ENCODE measurements at places on chromosomes 5 and 9.

- no peak for DNase-seq
Observed at GRCh38 chr9:129627556-129628440, 1.8 kb downstream of the NTMT1 start.

DNA sequence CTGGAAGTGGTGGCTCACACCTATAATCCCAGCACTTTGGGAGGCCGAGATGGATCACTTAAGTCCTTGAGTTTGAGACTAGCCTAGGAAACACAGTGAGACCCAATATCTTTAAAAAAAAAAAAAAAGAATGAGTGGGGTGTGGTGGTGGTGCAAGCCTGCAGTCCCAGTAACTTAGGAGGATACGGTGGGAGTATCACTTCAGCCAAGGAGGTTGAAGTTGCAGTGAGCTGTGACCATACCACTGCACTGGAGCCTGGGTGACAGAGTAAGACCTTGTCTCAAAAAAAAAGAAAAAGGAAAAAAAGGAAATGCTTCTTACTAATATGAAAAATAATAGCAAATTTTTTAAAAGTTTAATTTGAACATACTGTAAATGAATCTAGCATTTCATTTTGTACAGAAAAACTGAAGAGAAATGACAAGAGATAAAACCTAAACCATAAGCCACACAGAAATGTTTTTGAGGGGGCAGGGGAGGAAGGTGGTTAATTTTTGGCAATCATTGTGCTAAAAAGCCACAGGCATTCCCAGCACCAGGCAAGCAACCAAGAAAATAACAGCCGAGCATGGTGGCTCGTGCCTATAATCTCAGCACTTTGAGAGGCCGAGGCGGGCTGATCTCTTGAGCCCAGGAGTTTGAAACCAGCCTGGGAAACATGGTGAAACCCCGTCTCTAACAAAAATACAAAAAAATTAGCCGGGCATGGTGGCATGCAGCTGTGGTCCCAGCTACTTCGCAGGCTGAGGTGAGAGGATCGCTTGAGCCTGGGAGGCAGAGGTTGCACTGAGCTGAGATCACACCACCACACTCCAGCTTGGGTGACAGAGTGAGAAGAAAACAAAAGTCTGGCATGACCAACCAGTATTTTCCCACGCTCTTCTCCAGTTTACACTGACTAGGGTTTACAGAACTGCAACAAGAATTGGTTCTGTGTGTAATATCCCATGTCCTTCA lies 114.5 kb upstream of the NR5A1 start:
- DNase-seq, result no peak

GRCh38 chr9:82560457-82560904 lies 502.5 kb downstream of the RASEF start:
- DNase-seq, result no peak

GRCh38 chr9:113807173-113808061 lies 68.7 kb upstream of the ZNF618 start:
- DNase-seq, result peak; percentile 8

DNA sequence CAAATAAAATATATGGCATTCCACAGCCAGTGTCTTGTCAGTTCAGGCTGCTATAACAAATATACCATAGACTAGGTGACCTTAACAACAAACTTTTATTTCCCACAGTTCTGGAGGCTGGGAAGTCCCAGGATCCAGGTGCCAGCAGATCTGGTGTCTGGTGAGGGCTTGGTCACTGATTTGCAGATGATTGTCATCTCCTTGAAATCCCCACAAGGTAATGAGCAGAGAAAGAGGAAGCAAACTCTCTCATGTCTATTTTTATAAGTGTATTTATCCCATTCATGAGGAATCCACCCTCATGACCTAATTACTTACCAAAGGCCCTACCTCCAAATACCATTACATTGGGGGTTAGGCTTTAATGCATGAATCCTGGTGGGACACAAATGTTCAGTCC lies 663.2 kb downstream of the TLR4 start:
- no peak for DNase-seq

GRCh38 chr5:36561601-36562000 lies 44.8 kb upstream of the SLC1A3 start:
- no peak for DNase-seq

GRCh38 chr9:115008536-115009270 lies 78.3 kb upstream of the TNFSF8 start:
- DNase-seq, result no peak

DNA sequence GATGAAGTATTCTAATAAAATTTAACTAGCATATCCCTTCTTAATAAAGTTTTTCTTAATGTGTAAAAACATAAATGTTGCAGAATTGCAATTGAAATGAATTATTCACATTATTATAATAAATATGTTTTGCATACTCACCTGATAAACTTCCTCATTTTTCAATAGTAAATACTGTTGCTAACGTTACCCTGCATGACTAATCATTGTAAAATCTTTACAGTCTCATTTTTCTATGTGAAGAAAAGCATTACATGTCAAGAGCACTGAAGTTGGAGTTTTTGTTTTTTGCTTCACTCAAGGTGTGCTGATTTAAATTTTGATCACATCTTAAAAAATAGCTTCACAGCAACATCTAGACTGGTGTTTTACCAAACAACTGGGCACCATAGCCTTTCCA lies 157.2 kb upstream of the CDH18 start:
- no peak for DNase-seq

GRCh38 chr9:117464941-117465616 lies 50.2 kb upstream of the ASTN2 start:
- no peak for DNase-seq

- DNase-seq, result no peak
Observed at GRCh38 chr5:179422908-179423481, 77.7 kb upstream of the ADAMTS2 start.

DNA sequence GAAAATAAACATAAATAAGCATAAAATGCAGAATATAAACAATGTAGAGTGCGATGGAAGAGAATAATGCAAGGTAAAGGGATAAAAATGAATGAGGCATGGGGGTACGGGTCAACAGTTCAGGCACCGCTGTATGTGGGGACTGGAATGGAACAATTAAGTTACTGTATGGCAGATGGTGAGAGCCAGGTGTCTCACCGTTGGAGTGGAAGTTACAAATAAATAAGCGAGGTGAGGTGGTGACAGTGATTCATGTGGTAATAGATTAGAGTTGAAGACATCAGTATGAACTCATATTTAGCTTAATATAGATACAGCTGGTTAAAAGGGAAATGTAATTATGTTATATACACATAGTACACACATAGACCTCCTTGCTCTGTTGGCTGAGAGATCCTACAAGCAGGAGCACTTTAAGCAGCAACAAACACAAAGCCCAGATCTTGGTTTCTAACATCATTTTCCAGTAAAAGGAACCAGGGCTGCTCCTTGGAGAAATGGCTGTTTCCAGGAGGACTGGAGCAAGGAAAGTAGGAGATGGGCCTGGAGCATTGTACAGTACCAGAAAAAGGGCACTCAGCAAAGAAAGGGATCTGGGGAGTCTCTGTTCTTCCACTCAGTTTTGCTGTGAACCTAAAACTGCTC lies 2.4 kb upstream of the OMD start:
- no peak for DNase-seq

GRCh38 chr9:130639124-130639765 lies 25.1 kb upstream of the PRDM12 start:
- no peak for DNase-seq

DNA sequence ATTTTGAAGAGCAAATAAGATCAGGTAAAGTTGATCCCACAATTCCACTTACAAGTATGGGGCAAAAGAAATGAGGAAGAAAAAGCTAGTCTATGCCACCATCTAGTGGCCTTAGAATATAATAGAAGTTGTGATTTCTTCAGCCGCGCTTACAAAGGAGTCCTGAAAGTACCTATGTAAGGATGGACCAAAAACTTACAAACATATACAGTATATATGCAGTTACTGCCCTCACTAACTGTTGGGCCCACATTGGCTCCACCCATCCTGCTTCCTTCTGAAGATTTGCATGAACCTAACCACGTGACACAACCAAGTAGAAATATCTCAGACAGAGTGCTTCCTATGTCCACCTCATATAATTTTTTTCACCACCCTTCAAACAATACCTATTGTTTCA lies 11.7 kb upstream of the OR13D1 start:
- no peak for DNase-seq

- no peak for DNase-seq
Observed at GRCh38 chr5:33527696-33528095, 86.9 kb downstream of the TARS1 start.

DNA sequence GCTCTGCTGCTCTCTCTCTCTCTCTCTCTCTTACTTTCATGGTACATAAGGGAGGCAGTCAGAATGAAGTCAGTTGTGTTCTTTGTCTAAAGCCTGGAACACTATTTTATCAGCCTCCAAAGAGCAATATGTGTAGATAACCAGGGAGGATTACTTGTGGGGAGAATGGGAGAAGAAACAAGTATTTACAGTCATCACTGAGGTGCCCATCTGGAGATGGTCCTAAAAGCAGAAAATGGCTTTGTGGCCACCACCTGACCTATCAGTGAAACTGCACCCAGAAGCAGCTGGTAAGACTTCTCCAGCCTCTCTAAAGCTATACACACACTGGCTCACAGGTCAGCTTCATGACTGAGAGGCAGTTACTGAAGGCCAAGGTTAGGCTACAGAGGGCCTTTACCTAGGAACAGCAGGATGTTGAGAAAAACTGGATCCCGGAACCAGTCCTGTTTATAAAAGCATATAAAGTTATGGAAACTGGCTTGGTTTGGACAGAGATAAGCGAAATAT lies 75.1 kb downstream of the MRPS27 start:
- DNase-seq, result no peak

GRCh38 chr9:126851286-126851880 lies 9.1 kb upstream of the ZBTB34 start:
- DNase-seq, result no peak

DNA sequence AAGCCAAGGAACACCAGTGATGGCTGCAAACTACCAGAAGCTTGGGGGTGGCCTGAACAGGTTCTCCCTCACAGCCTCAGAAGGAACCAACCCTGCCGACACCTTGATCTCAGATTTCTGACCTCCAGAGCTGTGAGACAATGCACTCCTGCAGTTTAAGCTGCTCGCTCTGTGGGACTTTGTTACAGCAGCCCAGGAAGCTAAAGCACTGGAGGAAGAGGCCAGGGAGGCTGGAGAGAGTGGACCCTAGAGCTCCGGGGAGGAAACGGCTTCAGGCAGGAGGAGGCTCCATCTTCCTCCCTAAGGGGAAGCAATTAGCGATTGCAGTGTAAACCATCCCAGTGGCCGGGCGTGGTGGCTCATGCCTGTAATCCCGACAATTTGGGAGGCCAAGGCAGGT lies 25.1 kb downstream of the BARX1 start:
- no peak for DNase-seq

DNA sequence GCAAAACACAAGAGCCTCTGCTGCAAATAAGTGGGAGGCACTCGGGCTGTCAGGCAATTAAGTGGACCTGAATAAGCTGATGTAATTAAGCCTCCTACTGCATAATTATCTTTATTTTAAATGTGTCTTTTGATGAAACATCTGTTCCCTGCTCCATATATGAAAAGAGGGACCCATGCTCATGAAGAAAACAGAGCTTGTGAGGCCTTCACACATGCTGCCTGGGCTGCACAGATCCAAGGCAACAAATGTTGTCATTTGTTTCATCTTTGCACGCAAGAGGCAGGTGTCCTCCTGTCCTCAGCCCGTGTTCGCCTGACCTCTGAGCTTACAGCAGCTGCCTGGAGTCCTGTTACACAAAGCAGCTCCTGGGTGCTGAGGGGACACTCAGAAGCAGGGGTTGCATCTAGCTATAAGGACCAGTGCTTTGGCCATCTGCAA lies 381.1 kb downstream of the ZNF608 start:
- DNase-seq, result no peak

GRCh38 chr5:165224366-165225045 lies 1719.1 kb downstream of the MAT2B start:
- DNase-seq, result no peak

- no peak for DNase-seq
Observed at GRCh38 chr5:42506662-42507061, 83.4 kb downstream of the GHR start.

DNA sequence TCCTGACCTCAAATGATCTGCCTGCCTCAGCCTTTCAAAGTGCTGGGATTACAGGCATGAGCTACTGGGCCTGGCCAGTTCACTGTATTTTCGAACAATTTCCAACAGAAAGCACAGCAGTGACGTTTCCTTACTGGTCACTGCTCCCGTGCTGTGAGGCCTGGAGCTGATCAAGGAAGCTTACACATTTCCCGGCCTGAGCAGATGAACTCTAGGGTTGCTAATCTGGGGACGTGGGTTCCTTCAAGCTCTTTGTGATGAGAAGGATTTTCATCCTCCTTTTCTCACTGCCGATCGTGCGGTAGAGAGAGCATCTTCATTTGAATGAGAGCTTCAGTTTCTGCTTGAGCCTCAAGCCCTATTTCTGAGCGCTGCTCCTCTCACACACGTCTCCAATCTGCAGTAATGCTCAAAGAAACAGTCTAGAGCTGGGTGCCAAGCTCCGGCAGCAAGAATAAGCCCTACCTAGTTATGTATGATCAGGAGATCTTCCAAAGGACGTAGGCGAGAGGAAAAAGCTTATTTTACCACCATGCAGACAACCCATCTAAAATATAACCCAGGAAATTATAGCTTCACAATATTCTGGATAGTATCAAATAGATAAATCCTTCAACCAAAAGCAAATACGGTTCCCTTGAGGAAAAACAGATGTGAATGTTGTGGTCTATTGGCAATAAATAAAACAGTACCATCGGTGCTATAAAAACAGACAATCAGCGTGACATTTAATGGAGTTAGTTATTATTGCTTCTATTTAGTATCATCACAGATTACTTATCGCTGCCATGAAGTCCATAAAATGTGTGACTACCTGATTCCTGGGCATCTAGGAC lies 7.3 kb upstream of the SPATA24 start:
- DNase-seq, result no peak

- no peak for DNase-seq
Observed at GRCh38 chr5:139798883-139799282, 3.3 kb downstream of the PSD2 start.

GRCh38 chr5:170397059-170397458 lies 7.9 kb upstream of the KCNMB1 start:
- no peak for DNase-seq

DNA sequence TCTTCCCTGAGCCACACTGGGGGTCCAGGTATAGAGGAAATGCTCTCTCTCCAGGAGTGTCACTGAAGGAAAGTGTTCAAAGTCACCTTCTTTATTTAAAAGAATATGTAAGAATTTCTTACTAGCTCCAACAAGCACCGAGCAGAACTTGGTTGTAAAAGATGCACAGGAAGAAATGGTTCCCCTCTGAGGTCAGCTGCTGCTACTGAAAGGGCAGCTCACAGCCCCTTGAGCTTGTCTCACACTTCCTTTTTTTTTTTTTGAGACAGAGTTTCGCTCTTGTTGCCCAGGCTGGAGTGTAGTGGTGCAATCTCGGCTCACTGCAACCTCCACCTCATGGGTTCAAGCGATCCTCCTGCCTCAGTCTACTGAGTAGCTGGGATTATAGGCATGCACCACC lies 77.2 kb downstream of the PRRT1B start:
- no peak for DNase-seq

DNA sequence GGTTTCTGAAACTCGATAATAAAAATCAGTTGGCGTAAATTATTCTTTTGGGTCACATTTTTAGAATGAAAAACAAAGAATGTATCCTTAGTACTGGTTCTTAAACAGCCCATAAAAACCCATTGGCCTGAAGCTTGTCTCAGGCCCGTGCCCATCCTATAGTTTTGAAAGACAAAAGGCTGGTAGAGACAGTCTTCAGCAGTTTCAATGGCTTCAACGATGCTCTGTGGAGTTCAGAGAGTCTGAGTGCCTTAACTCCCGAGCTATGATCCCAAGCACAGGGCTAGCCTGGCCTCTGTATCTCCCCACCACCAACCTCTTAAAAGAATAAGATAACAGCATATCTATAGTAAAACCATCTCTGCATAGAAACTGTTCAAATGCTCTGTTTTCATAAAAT lies 595.0 kb downstream of the CDH12 start:
- no peak for DNase-seq

GRCh38 chr5:122385286-122385685 lies 73.2 kb downstream of the SNCAIP start:
- no peak for DNase-seq

Data from activated T-cell treated with anti-CD3 and anti-CD28 coated beads for 48 hours (primary cell).